ENCODE measurements at places on chromosomes 6 and 20.

- DNase-seq, result no peak
Measured at GRCh38 chr6:166877349-166877748, 79.0 kb downstream of the RNASET2 start.

GRCh38 chr6:52371656-52372191 lies 9.8 kb downstream of the PAQR8 start:
- no peak for DNase-seq

DNA sequence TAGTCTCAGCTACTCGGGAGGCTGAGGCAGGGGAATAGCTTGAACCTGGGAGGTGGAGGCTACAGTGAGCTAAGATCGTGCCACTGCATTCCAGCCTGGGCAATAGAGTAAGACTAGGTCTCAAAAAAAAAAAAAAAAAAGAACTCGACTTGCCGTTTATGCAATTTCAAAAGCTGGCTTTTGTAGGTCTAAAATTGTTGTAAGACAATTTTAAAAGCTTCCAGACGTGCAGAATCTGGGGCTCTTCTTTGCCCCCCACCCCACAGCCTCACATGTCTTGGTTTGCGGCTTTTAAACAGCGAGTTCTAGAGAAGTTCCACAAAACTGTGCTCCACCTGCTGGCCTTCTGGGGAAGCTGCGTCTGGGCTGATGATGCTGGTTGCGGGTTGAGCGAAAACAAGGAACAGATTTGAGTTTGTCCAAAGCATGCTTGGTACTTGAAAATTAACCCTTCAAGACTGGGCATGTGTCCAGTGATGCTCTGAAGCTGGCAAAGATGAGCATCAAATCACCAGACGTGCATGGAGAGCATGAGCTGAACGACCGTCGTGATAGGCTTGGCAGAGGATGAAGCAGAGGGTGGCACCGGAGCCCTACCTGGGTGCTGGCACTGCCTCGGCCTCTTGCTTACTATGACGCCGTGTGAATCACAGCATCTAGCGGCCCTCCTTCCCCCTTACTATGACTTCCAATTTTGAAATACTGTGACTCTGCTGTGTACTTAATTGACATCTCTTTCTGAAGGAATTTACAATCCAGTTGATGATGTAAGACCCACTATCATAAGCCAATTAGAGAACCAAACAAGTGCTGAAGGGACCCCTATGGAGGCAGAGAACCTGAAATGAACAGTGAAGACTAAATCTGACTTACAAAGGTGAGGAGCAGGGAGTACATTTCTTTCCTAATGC lies 171.4 kb downstream of the GMPR start:
- DNase-seq, result peak; percentile 8

DNA sequence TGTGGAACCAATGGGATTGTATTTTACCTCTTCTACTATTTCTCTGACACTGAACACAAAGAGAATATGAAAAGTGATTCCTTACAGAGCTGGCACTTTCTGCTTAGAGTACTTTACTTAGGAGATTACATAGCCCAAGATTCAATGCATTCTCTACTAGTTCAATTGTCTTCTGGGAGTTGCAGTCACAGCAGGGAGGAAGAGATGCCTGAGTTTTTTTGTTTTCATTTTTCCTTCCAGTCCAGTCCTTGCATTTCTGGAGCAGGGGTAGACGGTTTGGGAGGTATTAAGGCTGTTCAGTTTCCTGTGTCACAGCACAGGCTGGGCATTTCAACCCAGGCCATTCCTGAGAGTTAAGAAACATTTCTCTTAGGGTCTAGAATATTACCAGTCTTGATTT lies 42.0 kb upstream of the SLC2A12 start:
- no peak for DNase-seq
